ENCODE measurements at places on chromosomes 6 and 20.

DNA sequence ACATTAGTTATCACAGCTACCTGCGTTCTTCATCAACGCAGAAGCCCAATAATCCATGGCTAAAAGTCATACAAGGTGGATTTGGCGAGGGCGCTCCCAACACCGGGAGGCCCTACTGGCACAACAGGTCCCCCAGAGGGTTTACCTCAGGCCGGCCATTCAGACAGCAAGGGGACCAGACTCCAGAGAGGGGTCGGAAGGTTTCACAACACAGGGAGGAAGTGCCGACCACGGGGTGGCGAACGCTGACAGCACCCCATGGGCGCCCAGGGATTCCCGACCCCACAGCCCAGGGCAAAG, 1515.9 kb upstream of the DEFB115 start:
- no peak for DNase-seq

DNA sequence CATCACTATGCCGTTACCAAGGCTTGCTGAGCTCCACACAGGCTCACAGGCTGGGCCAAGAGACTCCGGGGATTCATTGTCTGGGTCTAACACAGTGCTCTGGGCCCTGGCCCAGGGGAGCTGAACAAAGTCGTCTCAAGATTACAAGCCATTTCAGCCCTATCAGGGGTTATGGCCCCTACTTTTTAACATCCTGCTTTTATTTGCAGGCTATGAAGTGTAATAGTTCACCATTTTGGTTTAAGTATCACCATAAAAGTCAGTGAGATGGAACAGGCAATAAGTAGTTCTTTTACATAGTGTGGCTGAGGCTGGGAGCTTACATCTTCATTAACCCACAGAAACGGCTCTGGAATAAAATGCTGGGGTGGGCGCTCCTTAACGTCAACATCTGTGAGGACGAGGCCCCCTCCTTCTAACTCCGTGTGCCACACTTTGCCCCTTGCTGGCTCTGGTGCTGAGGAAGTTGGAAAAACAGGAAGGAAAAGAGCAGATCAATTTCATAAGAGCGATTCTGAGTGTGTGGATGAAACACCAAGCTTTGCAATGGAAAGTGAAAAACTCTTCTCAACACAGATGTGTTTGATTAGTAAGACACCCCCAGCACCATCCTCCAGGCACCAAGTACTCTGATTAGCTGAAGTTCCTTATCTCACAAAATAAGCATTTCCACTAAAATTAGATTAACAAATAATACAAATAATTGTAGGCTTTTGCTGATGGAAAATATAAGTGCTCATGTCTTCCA, 447.3 kb downstream of the MAFB start:
- no peak for DNase-seq

DNA sequence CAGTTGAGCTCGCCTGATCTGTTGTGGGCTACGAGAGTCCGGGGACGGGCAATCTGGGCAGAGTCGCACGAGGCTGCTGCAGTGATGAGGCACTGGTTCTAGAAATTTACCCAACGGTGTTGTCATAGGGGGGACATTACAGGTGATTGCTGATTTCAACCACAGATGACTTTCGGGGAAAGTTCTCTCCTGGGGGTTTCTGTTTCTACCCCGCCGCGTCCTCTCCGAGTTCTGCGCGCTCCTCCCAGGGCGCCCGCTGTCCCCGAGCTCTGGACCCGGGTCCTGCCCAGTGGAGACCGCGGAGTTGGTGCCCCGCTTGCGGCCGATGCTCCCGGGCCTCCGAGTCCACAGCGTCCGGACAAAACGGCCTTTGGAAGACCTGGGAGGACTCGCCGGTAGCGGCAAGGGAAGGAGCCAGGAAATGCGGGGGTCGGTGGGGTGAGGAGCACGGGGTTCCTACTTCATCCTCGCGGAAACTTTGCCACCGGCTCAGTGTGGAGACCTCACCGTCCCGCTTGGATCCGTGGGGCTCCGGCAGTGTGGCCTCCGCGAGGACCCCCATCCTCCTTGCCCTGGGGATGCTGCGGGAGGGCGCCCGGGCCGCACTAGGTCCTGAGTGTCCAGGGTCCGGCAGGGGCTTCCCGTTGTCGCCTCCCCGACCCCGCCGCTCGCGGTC, 12.3 kb upstream of the RAET1L start:
- DNase-seq = no peak

GRCh38 chr20:24432046-24432442, 37.4 kb upstream of the SYNDIG1 start:
- no peak for DNase-seq

GRCh38 chr6:63963769-63964315, 328.2 kb downstream of the PHF3 start:
- DNase-seq = no peak

DNA sequence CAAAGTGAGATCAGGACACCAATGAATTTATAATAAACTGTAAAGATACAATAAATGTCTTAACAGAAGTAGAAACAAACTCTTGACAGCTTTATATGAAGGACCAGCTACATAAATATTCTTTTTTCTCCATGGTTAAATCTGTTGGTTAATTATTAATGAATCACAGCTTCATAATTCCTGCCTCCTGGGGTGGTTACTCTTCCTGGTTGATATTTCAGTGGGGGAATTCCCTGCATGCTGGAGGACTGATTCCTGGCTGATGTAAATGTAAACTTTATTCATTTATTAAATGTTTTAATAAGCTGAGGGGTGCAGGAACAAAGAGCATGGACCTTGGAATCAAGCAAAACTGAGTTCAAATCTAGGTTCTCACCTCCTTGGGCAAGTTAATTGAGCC, 16.2 kb upstream of the RCAN2 start:
- no peak for DNase-seq

- no peak for DNase-seq
Measured at GRCh38 chr6:134630508-134631121, 312.7 kb upstream of the SGK1 start.

DNA sequence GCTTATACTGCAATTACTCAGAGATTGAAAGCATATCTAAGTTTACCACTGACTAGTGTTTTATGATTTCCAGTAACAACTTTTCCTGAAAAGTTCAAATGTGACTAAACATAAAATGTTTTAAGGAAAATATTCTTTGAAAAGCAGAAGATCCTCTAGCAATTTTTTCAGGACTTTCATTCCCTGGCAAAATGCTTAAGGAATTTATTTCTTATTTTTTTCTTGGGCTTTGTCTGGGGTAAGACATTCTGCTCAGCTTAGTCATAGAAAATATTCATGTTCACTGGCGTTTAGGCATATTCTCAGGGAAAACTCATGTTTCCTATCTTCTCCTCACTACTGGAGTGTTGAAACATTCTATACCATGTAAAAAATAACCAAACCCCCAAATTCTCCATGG, 235.3 kb upstream of the CEP162 start:
- DNase-seq = no peak

DNA sequence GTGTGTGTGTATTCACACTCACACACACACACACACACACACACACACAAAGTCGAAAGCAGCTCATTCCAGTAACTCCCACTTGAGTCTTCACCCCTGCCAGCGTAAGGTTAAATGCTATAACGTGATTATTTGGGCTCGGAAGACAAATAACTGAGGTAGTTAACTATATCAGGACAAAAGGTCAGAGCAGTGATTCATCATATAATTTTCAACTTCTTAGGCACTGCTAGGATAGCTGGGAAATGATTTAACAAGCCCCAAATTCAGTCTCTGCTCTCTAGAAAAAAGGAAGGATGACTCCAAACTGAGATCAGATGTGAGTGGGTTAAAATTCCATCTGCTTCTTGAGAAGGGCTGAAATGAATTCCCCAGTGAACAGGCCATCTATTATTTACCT, 30.7 kb downstream of the HDGFL1 start:
- no peak for DNase-seq

GRCh38 chr6:132713352-132714134, at the start of gene VNN1:
Gene VNN1, minus strand, starts transcription at chr6:132714055. Its CDS starts 20 bp downstream, at chr6:132714035.
- DNase-seq = no peak

GRCh38 chr6:13918686-13919250, 6.0 kb upstream of the RNF182 start:
- DNase-seq = no peak

DNA sequence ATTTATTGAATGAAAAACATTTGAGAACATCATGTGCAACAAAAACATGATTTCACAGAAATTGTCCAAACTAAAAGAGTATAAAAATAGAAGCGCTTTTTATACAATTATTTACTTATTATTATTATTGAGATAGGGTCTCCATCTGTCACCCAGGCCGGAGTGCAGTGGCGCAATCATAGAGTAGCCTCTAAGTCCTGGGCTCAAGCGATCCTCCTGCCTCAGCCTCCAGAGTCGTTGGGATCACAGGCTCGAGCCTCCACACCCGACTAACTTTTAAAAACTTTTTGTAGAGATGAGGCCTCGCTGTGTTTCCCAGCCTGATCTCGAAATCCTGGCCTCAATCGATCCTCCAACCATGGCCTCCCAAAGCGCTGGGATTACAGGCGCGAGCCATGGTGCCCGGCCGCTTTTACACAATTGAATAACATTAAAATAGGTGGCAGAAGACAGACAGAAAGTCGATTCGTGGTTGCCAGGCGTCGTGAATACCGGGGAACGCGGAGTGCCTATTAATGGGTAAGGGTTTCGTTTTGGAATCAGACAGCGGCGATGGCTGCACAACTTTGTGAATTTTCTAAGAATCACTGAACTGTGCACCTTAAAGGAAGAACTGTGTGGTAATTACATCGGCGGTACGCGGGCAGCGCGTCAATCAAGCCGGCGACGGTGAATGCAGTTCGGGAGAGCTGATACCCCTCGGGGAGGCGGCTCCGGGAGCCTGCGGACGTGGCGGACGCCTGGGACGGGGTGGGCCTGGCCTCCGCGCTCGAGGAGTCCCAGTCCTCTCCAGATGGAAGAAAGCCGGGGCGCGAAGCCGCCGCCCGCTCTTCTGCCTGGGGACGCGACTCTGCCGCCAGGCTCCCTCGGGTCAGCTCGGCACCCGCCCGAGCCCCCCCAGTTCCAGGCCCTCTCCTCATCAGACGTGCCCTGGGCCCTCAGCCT, 807 bp downstream of the TBC1D20 start:
- DNase-seq = peak; percentile 75

DNA sequence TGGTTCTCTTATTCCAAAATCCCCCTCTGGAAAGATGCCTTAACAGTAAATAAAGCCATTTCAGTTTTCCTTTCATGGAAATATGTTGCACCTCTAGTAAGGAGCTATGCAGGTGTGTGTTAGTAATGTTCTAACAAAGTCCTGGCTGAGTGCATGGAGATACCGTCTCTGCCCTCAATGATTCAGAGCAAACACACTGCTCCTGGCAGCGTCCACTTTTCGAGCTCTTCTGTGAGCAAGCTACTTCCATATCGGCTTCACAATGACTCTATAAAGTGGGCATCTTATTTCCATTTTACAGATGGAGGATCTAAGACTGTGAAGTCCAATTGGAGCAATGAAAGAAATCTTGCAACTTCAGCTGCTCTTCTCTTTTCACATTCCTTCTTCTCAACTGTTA, 3.1 kb downstream of the KLHL32 start:
- DNase-seq = no peak

DNA sequence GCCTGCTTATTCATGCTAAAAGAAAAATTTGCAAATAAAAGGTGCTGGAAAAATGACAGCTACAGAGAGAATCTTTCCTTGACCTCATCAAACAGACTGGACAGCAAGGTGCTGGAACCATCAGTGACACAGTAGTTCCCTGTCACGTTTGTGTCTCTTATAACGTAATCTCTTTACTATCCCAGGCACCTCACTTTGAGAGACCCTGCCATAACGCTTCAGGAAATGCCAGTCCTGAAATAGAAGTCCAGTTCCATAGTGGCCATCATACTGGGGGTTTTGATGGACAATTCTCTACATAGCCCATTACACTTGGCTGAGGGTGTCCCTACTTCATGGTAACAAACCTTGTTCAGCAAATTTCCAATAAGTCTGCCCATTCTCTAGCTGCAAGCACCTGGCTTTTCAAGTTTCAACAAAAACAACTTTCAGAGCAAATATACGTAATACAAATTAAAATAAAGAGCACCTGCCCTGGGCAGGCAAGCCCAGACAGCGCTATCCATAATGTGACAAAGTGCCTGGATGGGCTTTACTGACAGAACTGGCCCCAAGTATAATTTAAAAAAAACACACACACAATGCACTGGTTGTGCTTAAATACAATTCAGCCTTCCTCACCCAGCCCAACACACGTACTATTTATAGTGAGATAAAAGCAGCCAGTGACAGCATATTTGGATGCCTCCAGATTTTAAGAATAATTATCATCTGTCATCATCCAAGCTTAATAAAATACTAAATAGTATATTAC, 38.7 kb downstream of the CNKSR3 start:
- DNase-seq = no peak

DNA sequence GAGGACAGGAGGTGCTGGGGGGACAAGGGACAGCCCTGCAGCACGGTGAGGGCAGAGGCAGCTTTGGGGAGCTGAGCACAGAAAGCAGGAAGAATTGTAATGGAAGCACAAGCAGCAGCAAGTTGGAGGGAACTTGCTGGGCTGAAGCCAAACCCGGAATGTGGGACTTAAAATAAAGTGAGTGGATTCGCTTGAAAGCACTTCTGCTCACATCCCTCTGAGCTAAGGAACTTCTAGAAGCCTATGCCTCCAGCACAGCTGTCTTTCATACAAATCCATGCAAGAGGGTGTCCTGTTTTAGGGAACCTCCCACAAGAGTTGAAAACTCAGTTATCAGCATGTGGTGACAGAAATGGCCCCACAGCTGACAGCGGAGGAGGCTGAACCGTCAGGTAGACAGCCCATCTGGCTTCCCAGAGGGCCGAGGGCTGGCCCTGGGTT, 71.4 kb upstream of the MLN start:
- no peak for DNase-seq

DNA sequence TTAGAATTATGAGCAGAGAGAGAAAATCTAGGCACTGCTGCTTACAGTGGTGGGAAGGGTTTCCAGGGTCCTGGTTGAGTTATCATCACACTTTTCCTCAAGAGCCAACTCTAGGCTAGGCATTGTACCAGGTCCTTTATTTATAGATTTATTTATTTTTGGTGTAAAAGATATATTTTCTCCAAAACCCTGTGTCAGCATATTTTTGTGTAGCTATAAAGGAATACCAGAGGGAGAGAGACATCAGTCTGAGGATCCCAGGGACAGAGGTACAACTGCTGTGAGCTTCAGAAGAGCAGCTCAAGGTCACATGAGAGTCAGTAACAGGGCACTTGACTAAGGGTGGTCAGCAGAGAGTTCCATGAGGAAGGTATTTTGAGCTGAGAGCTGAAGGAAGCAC, 159.7 kb downstream of the SLC35B3 start:
- no peak for DNase-seq

DNA sequence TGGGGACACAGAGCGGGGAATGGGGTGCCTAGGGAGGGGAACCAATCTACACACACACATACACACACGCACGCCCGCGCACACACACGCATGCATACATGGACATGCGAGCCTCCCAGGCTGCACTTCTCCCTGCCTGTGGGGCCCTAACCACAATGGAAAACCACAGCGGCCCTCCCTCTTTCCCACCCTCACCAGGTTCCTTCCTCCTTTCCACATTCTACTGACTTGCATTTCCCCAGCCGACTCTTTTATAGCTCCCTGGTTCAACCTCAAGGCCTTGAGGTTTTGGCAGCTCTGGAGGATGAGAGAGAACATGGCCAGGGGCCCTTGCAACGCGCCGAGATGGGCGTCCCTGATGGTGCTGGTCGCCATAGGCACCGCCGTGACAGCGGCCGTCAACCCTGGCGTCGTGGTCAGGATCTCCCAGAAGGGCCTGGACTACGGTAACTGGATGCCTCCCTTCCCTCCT, at the start of gene BPI:
Gene BPI, plus strand, starts transcription at position 249 of the 472 bp plus-strand sequence. Its CDS starts 68 bp downstream, at position 317.
- peak; percentile 35 for DNase-seq

GRCh38 chr6:31791324-31792089, 4.0 kb downstream of the VARS1 start:
- DNase-seq = no peak

GRCh38 chr20:9617940-9618339, 103.5 kb downstream of the LAMP5 start:
- no peak for DNase-seq
